ENCODE measurements at places on chromosomes 6 and 20. TPM values are rescaled to one million over a fixed set of nuclear protein-coding genes. Genes with fewer than 3 reads are reported as not detected.

DNA sequence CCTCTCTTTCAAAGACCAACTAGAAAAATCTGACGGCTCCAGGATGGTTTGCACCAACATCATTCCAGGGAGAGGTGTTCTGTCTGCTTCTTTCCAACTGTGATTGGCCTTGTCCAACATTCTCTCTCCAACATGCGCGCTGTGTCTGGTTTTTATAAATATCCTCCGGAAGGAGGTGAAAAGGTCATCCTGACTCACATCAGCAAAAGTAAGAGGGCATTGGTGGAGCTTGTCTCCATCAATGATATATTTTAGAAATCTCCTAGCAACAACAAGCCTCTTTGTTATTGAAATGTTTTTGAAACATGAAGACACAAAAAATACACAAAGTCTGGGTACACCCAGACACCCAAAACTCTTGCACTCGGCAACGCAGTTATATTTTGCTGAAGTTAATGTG lies 475.3 kb upstream of the JARID2 start:
- no peak for DNase-seq

Gene LGSN
- total RNA-seq: not detected

GRCh38 chr20:2603816-2604505 lies 48.5 kb upstream of the NOP56 start:
- no peak for DNase-seq

DNA sequence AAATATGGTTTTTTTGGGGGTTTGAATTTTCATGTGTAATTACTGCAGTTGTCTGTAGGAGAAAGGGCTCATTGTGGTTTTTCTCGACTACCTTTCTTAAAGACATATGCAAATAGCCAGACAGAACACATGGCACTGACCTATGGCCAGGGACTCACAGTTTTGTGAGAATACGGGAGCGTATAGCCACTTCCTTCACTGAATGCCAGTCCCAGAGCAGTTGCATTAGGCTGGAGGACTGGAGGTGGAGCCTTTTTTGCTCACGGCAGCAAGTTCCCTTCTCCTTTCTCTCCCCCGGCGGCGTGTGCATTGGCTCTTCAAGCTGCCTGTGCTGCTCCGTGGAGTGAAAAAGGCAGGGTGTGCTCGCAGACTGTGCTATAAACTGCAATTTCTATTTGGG lies 114.9 kb downstream of the AKAP7 start:
- peak; percentile 41 for DNase-seq

- DNase-seq: no peak
Observed at GRCh38 chr6:127539272-127539671, 20.1 kb upstream of the MTCL3 start.

- DNase-seq: no peak
Observed at GRCh38 chr20:53678990-53679596, 85.5 kb upstream of the ZNF217 start.

- no peak for DNase-seq
Observed at GRCh38 chr6:149181304-149181703, 136.2 kb upstream of the TAB2 start.

Gene ELOVL2
- total RNA-seq: 10.6 TPM

Gene RNF39
- total RNA-seq: not detected

Gene PRDM13
- total RNA-seq: 13.9 TPM

All from glutamatergic neuron (in vitro differentiated cells).